Thymus (tissue), 14 donors: ENCODE measurements at places on chromosomes 6 and 20. TPM values are rescaled to one million over a fixed set of nuclear protein-coding genes. Genes with fewer than 3 reads are reported as not detected.

DNA sequence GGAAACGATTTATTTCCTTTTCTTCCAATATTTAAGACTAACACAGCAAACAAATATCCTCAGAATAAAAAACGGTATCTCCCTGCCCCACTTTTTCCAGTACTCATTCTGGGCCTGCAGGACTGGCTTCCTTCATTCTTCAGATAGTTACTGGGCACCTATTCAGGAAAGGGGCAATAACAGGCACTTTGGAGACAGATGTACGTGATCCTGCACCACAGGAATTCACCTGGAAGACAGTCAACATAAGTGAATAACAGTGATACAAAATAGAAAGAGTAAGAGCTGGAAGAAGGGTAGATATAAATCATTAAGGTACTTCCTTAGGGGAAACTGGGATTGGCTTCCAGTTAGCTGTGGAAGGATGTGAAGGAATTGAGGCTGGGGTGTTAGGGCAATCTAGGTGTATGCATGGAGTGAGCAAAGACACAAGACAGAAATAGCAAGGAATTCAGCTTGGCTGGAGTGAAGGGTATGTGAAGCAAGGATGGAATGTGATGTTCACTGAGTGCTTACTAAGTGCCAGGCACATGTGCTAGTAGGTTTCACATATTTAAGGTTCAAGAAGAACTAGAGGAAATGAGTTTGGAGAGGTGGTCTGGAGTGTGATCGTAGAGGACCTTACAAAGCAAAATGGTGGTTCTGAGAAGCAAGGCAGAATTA, 49.3 kb upstream of the FAM83C start:
- no peak for DNase-seq

- no peak for DNase-seq
These were observed 110.8 kb downstream of the PRND start for GRCh38 chr20:4832469-4832868.

GRCh38 chr6:22964334-22964733, 395.0 kb downstream of the HDGFL1 start:
- no peak for DNase-seq

DNA sequence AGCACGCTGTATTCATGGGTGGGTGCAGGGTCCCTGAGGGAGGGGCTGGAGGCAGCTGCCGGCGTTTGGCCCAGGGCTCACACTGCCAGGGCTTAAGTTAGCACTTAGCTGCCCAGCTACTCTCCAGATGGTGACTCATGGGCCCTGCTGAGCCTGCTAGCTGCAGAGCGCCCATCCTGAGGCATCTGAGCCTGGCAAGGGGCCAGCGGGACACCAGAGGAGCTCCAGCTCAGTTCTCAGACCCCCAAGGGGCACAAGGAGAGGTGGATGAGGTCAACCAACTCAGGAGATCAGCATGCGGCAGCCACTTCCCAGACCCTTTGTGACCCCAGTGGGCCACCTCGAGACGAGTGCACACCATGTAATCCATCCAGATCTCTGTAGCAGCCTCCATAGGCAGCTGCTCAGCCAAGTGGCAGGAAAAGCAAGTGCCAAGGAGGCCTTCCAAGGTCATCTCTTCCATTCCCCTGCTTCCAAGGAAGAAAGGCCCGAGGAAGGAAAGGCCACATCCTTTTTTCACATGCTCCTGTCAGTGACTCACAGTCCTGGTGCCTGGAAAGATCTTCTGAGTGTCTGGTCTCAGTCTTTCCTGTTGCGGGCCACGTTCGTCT, 35.3 kb downstream of the FOXP4 start:
- DNase-seq = no peak

The TRIM31 gene
- total RNA-seq = 0.28 TPM

DNA sequence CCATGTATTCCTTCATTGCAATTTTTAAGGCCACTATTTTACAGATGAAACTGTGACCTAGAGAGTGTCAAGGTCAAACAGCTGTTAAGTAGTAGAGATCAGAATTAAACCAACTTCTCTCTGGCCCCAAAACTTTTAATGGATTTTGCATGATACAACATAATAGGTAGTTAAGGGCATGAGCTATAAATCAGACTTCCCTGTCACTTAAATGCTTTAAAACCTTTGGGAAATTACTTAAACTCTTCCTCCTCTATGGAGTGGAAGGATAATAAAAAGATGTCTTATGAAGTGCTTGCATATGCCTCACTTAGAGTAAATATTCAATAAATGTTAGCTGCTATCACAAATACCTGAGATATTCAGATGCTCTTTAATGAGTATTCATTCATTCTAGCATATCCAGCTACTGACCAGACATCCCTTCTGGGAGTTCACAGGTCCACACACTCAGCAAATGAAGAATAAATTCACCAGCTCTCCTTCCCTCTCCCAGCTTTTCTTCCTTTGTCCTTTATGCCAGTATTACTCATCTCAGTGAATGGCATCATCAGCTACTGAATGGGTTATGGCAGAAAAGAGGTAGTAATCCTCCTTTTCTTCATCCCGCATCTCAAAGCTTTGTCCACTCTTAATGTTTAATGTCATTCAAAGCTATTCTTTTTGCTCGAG, 36.2 kb downstream of the EYA4 start:
- DNase-seq = no peak

- no peak for DNase-seq
These were observed 32.1 kb downstream of the HLA-F start for GRCh38 chr6:29755295-29755871.

- DNase-seq = no peak
These were observed 103.4 kb upstream of the FRMD1 start for GRCh38 chr6:168182366-168182765.

The GNRH2 gene
- 0.14 TPM for total RNA-seq

- no peak for DNase-seq
These were observed 9.0 kb upstream of the HINT3 start for GRCh38 chr6:125947615-125948014.

The HTR1E gene
- not detected for total RNA-seq

- peak; percentile 88 for DNase-seq
These were observed at the start of gene TJAP1 for GRCh38 chr6:43477235-43478007. TSS of gene TJAP1 (plus strand) at chr6:43477570. CDS start at chr6:43499002, 21,432 bp downstream.

DNA sequence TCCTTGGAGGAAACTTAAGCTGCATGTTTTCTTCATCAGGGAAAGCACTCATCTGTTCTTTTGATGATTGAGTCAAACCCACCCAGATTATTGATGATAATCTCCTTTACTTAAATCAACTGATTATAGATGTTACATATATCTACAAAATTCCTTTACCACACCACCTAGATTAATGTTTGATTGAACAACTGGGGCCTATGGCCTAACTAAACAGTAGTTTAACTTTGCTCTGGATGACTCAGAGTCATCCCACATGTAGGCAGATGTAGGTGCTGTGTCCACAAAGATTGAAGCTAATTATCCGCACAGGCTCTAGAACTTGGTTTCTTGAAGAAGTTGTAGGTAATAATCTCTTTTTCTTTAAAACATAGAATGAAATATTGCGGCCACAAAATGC, 42.2 kb downstream of the PKIB start:
- no peak for DNase-seq

- no peak for DNase-seq
These were observed 960 bp downstream of the ATP9A start for GRCh38 chr20:51766994-51767866.

DNA sequence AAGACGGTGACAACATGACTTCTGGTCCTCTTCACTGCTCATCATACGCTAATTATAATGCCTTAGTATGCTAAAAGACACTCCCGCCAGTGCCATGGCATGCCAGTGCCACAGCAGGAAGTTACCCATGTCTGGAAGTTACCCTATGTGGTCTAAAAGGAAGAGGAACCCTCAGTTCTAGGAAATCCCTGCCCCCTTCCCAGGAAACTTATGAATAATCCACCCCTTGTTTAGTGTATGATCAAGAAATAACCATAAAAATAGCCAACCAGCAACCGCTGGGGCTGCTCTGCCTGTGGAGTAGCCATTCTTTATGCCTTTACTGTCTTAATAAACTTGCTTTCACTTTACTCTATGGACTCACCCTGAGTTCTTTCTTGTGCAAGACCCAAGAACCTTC, 15.8 kb upstream of the SERPINB9 start:
- DNase-seq = no peak
